ENCODE measurements at places on chromosomes 3 and 15.

DNA sequence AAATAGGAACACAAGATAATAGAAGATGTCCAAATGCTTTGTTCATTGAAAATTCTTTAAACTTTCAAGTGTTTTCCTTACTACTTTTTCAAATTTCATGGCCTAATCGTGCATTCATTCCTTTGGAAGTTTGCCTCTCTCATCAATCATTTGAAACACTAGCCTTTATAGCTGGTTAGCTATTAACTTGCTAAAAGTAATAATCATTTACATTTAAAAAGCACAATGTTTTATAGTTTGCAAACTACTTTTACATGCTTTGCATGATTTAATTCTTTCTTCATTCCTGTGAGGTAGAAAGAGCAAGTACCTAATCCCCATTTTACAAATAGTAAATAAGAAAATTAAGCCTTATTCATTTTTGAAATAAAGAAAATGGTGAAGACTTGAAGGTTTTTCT lies 137.4 kb upstream of the SLC7A14 start:
- DNase-seq: no peak

- DNase-seq: no peak
These were observed 42.3 kb downstream of the FSD2 start for GRCh38 chr15:82763361-82764116.

DNA sequence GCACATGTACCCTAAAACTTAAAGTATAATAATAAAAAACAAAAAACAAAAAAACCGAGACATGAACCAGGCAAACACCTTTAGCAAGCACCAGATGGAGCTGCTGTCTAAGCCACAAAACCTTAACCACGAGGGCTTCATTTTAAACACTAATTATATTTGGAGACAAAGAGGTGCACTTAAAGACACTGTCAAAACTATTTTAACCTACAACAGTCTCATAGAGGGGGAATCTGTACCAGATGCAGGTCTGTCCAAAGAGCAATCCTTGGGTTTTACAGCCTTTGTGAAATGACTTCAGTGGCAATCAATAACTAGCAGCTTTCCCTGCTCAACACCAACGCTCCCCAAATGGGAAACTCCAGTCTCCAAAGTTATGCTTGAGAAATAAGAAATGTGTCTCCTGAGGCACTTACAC lies 115.7 kb upstream of the TSPAN3 start:
- DNase-seq: no peak

DNA sequence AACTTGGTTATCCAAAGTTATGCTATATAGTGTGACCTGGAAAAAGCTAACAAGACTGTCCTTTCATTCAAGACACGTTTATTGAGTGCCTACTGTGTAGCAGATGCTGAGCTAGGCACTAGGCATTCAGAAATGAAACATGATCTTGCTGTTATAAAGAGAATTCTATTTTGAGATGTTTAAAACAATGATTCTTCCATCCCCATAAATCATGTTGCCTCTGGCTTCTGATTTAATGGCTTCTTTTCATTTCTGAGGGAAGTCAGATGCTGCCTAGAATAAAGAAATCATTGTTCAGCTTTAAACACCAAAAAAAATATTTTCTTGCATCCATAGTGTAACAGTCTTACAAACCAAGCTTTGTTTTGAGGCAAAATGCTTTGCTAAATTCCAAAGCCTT lies 620.9 kb upstream of the UBE2E2 start:
- no peak for DNase-seq

- DNase-seq: no peak
These were observed 26.5 kb downstream of the AKAP13 start for GRCh38 chr15:85406916-85407315.

DNA sequence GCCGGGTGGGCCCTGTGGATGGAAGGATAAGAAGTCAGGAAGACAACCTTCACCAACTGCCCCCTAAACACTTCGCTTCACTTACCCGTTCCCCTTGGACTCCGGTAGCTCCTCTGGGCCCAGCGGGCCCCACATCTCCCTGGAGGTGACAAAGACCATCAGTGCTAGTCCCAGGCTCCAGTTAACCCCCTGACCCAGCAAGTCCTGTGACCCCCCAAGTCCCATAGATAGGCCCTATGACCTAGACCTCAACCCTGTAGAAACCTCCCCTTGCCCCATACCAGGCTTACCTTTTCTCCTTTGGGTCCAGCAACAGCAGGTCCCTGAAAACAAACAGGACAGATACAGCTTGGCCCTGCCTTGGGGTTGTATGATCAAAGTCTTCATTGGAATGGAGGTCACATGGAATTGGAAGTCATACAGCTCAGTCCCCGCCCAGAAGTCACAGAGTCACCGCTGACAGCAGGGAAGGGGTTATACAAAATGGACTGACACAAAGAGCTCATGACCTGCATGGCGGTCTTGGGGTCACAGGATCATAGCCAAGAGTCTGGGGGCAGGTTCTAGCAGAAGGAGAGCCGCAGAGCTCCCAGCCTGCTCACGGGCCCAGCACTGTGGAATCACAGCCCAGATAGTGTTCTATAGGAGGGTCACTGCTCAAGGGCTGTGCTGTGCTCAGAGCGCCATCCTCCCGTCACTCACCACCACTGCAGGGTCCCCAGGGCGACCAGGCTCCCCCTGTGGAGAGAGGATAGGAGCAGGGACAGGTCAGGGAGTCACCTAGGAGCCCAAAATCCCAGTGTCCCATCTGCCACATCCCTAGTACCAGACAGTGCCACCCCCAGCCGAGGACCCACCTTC lies 13.3 kb downstream of the COL7A1 start:
- DNase-seq: no peak

Data from activated CD4-positive, alpha-beta T cell treated with anti-CD3 and anti-CD28 coated beads, Interleukin-2, Interleukin-6, amounts not matched to agents 100 ng/mL and 50 ng/mL, durations not matched to agents 16 hours and 8 hours (primary cell).